ENCODE measurements at places on chromosomes 12 and 14.

- DNase-seq, result no peak
These were observed 34.0 kb downstream of the VRTN start for GRCh38 chr14:74382231-74382630.

GRCh38 chr14:102370305-102370809 is 7.6 kb downstream of the TECPR2 start:
- no peak for DNase-seq

- no peak for DNase-seq
These were observed 5.6 kb downstream of the GON7 start for GRCh38 chr14:93201155-93201704.

GRCh38 chr12:6765634-6766581 is at the start of gene PTMS:
TSS of gene PTMS (plus strand) at chr12:6766363. CDS start at chr12:6766706, 343 bp downstream.
- no peak for DNase-seq

GRCh38 chr12:48990552-48990951 is 8.6 kb downstream of the DDN start:
- no peak for DNase-seq

- DNase-seq, result no peak
These were observed 20.7 kb downstream of the GTF2A1 start for GRCh38 chr14:81200054-81200453.

DNA sequence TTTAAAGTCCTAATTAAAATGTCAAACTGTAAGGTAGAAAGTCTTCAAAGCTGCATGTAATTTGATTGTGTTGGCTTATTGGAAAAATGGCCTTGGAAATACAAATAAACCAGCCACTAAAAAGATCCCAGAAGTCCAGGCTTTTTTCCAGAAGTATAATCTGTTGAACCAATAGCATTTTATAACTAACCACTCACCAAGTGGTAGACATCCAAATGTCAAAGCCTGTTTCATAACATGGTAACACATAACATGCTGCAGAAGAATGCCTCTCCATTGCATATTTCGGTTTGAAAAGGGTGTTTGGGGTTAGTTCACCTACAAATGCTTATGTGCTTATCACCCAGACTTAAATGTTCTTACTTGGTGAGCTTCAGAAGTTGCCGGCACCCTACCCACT is 183.7 kb upstream of the DIO2 start:
- DNase-seq, result no peak

- DNase-seq, result no peak
These were observed 4.3 kb downstream of the RNASE1 start for GRCh38 chr14:20798318-20798717.

- DNase-seq, result no peak
These were observed 79.4 kb downstream of the C12orf75 start for GRCh38 chr12:105409801-105410471.

DNA sequence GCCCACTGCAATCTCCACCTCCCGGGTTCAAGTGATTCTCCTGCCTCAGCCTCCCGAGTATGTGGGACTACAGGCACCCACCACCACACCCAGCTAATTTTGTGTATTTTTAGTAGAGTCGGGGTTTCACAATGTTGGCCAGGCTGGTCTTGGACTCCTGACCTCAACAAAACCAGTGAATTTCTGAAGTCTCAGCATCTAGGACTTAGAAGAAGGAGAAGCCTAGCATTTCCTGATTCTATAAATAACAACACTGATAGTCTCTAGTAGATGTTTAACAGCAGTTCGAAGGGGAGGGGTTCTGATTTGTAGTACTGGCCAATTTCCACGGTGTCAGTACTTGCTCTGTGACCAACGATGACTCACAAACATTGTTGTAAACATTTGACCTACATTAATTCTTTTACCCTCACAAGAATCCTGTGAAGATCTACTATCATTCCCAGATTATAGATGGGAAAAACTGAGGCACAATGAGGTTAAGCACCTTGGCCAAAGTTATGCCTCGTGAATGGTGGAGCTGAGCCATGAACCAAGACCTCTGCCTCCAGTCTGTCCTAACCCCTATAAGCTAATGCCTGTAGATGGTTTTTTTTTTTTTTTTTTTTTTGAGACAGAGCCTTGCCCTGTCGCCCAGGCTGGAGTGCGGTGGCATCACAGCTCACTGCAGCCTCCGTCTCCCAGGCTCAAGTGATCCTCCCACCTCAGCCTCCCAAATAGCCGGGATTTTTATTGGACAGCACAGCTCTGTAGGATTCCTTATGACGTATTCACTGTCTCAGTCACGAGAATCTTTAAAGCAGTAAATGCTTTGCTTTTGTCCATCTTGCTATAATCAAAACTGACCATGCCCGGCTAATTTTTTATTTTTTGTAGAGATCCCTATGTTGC is 5.2 kb downstream of the P2RX4 start:
- peak; percentile 76 for DNase-seq

- no peak for DNase-seq
These were observed 29.0 kb upstream of the AKAP6 start for GRCh38 chr14:32300136-32300535.

- peak; percentile 68 for DNase-seq
These were observed 8.5 kb downstream of the LRTM2 start for GRCh38 chr12:1828856-1829255.

DNA sequence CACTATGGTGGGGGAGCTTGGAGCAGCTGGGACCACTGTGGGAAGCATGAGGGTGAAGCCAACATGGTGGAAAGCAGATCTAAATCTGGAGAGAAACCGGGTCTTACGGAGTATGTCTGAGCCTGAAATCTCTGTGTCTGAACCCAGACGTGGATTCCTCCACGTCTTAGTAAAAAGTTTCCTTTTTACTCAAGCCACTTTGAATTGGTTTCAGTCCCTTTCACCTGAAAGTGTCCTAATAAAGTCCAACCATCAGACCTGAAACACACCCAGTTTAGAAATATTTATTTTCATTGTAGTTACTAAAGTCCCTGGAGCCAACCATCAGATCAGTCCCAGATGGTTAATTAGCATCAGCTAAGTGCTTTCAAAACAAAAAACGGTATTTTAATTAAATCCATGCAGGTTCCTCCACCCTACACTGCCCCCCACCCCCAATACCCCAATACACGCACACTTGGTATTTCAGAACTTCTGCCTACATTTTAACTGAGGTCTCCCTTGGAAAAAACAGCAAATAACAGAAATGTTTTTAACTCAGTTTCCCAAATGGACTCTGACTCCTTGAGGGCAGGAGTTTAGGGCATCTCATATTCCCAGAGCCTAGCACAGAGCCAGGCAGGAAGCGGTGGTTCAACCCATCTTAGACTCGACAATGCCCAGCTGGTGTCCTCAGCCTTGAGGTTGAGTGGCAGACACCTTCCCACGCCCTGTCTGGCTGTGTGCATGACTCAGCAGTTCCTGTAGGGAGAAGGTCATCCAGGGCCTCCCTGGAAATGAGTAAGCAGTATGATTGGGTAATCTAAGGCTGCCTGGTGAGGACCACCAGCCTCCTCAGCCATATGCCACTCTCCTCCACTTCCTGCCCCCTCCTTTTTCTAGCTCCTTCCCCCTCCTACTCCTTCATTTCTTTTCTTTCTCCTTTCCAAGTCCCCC is 175.8 kb downstream of the TTC8 start:
- DNase-seq, result peak; percentile 30

DNA sequence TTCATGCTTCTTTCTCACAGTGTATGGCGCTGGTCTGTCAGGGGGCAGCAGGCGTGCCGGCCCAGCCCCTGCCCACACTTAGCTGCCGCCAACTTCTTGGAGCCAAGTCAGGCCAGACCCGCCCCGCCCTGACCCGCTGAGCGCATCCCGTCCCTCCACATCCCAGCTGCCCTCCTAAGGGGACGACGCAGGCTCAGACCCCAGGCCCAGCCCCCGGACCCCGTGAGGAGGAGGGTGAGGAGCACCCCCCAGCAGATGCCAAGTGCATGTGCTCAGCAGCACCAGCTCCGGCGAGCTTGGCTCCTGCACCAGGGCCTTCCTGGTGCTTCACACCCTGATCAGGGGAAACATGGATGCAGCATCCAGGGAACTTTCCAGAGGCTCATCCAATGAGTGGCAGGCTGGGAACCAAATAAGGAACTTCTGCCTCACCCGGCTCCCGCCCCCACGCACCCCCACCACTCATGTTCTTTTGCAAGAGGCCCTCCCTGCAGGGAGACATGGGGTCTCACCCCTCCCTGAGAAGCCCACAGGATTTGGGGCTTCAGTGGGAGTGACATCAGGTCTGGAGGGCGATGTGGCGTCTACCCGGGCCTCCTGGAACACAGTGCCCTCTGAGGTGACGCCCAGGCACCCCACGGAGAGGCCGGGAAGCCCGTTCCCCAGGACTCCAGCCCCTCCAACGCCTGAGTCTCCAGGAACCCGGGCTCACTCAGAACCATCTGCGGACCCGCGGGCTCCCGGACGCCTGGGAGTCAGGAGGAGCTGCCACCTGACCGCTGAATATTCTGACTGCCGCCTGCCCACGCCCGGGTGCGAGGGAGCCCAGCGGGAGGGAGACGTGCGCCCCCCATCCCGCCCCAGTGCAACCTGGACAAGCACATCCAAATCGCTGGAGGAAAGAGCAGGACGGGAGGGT is 70.0 kb upstream of the GALNT9 start:
- DNase-seq, result no peak

DNA sequence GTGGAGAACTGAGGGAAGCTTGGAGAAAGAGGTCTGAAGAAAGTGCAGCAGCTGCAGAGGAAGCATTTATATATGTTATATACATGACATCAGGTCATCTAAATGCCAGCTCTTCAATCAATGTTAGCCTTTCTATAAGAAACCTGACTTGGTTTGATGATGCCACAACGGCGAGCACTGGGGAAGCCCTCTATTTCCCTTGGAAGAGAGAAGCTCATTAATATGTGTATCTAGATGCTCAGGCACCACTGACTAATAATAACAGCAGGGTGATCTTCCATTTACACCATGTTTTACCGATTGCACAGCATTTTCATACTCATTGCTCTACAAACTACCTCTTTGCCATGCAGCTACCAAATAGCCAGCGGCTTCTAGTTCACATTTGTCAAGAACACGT is 811 bp downstream of the ACYP1 start:
- no peak for DNase-seq

- DNase-seq, result no peak
These were observed 58.1 kb upstream of the CCND2 start for GRCh38 chr12:4215229-4216186.

DNA sequence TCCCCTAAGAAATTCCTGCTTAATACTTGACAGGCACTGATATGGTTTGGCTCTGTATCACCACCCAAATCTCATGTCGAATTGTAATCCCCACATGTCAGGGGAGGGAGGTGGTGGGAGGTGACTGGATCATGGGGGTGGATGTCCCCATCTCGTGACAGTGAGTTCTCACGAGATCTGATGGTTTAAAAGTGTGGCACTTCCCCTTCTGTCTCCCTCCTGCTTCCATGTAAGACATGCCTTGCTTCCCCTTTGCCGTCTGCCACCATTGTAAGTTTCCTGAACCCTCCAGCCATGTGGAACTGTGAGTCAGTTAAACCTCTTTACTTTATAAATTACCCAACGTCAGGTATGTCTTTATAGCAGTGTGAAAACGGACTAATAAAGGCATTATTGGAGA is 198.0 kb downstream of the FOXN3 start:
- no peak for DNase-seq

DNA sequence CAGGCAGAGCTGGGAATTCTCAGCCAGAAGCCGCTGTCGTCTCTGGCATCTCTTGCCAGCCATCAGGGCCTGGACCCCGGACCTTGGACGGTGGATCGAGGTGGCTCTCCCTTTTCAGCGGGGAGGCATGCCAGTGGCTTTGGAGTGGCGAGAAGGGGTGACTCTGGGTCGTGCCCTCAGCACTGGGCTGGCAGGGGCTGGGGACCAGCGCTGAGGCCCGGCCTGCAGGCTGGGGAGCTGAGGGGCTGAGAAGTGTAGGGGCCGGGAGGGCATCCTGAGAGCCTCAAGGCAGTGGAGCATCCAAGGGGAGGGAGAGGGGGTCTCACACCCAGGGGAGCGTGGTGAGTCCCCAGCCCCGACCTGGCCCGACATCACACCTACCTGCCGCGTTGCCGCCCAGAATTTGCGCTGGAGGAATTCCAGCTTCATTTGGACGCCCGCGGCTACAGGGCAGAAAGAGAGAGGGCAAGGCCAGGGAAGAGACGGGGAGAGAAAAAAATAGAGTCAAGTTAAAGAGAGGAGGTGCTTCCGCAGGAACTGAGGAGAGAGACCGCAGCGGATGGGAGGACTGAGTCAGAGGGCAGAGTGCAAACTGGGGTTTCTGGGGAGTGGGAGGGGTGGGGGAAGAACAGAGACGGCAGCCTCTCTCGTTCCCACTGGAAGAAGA is 9.0 kb upstream of the LRTM2 start:
- no peak for DNase-seq

GRCh38 chr14:94100847-94101246 is 9.7 kb upstream of the IFI27 start:
- peak; percentile 87 for DNase-seq

DNA sequence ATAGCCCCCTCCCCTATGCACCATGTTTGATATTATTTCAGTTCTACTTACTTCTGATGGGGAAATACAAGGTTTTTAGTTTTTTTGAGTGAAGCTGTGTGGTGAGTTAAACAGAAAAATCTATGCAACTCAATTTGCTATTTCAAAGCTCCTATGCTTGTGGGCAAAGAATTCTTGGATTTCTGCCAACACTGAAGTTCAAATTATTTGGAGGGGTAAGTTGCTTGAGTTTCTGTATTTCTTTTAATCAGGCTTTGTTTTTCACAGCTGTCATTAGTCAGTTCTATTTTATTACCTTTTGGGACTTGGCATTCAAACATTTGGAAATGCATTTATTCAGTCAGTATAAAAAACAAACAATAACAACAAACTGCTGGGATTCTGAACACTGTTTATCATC is 407.5 kb upstream of the MGAT4C start:
- no peak for DNase-seq

DNA sequence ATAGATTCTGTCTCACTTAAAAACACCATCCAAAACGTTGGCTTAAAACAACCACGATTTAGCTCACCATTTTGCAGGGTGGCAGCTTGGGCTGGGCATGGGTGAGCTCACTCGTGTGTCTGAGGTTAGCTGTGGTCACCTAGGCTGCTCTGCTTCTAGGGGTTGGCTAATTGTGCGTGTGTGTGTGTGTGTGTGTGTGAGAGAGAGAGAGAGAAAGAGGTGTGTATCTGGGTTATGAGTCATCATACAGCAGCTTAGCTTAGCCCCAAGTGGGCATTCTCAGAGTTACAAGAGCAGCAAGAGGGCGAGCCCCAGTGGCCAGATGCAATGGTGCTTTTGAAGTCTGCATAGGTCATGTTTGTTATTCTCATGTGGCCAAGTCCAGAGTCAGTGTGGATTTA is 6.0 kb downstream of the FBXW8 start:
- peak; percentile 77 for DNase-seq

DNA sequence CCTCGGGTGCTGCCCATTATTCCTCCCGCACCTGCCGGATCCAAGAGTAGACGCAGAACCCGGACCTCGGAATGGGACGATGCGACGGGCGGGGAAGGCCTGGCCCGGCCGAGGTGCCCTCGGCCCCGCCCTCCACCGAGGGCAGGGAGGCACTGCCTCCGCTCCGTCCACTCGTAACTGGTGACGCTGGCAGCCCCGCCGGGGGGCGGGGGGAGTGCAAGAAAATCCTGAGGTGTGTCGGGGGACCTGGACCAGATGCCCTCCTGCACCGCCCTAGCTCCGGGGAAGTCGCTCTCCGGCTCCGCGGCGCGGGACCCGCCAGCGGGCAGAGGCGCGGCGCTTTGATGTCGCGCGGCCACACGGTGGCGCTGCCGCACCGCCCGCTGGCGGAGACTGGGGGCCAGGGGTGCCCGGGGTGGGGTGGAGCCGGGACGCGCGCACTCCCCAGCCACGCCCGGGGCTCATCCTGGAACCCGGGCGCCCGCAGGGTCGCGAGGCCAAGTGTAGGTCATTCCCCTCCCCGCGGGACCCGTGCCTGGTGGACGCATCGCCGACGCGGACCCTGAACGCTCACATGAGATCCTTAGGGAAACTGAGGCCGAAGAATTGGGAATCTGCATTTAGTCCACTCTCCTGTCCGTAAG is 202.8 kb downstream of the TTC8 start:
- DNase-seq, result peak; percentile 30

- no peak for DNase-seq
These were observed 4.9 kb downstream of the NFATC4 start for GRCh38 chr14:24372701-24373416.
